ENCODE measurements at places on chromosomes 11 and 22.

DNA sequence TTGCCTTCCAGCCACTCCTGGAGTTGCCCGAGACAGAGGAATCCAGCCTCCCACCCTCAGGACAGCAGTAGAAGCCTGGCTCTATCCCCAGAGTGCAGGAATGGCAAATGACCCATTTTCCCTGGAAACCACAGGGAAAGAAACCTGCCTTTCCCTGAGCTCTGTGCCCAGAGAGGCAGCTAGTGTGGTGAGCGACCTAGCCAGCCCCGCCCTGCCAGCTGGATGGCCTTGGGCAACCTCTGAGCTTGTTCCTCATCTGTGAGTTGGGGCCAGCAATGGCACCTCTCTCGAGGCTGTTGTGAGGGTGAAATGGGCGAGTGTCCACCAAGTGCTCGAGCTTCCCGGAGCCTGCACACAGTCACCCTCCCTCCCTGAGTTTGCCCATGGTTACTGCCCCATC, 3.7 kb downstream of the OMP start:
- DNase-seq: no peak

DNA sequence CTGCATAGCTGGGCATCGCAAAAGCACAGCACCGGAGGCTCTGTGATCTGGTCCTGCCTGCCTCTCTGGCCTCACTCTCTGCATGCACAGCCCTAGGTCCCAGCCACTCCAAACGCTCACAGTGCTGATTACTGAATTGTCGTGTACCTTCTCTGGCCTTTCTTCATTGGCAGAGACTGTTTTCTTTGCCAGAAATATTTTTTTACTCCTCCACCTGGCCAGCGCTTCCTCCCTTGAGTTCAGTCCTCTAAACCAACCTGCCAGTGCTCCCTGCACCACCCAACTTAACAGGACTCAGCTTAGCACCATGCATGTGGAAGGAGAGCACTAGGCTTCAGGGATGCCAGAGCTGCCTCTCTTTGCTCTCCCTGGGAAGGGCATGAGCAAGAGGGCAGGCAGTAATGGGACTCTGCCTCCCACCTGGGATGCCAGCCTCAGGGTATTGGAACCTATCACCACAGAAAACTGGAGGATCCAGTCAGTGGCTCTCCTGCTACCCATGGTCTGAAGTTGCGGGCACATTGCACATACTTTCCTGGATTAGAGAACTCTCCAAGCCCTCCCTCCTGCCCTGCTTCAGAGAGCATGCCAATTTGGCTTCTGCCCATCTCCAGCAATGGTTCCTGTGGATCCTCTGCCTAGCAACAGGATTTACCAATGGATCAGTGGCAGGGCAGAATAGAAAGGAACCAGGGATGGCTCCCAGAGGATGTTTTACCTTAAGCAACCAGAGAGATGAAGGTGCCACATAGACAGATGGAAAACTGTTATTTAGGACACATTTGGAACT, 37.0 kb upstream of the GNAZ start:
- no peak for DNase-seq

DNA sequence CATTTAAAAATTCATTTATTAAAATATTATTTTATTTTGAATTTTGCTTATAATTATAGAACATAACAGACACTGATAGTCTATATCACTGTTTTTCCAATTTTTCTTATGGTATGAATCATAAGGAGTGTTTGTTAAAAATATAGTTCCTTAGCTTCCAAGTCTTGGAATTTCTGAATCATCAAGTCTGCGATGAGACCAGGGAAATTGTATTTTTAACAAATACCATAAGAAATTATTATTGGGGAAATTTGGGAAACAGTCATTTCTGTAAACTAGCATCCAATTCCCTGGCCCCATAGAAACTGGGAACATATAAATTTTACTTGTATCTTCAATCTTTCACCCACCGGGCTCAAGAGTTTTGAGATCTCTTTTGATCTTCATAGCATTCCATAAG, 38.0 kb upstream of the PICALM start:
- peak; percentile 31 for DNase-seq

- no peak for DNase-seq
Measured at GRCh38 chr11:117382746-117383145, 55.1 kb downstream of the CEP164 start.

DNA sequence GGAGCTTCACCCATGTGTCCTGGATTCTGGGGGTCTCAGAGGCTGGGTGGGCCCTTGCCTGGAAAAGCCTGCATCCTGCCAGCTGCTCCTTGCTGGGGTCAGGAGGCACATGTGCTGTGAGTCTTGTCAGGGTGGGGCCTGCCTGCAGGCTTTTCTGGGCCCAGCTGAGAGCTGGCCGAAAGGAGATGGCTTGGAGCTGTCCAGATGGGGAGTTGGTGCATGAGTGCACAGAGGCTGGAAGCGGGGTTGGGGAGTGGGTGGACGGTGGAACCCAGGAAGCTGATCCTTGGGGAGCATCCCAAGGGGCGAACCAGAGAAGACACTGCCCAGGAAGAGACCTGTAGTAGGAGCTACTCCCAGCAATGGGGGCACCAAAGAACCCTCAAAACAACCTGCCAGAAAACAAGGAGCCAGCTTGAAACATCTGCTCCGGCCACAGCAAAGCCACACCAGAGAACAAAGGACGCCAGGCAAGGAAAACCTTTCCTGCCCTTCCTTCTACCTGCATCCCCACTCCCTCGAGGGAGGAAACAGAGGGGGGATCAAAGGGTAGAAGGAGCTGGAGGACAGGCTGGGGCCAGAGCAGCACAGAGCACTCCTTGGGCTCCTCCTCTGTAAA, 8.2 kb upstream of the KCTD17 start:
- DNase-seq: no peak

DNA sequence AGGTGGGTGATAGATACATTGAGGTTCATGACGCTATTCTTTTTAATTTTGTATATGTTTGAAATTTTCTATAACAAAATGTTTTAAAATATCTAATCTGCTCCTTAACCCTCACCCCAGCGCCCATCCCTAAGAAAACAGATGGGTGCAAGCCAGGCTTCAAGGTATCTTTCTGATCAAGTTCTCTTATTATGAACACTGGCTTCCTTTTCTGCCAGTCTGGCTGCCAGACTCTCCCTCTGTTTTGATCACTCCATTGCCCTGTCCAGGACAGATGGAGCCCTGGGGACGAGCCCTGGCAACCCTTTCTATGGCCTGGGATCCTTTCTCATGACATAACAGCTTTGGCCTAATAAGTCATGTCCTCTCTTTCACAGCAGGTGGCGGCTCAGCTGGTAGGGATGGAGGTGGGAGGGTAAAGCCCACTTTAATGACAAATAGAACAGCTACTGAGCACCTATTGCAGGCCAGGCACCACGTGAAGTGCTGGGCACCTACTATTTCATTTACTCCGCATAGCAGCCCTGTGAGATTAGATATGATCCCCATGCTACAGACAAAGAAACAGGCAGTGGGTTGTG, 38.4 kb downstream of the DRD2 start:
- DNase-seq: no peak

GRCh38 chr11:8811571-8811970, 99.4 kb upstream of the AKIP1 start:
- DNase-seq: no peak

GRCh38 chr11:10990160-10990559, 132.3 kb upstream of the ZBED5 start:
- DNase-seq: no peak

DNA sequence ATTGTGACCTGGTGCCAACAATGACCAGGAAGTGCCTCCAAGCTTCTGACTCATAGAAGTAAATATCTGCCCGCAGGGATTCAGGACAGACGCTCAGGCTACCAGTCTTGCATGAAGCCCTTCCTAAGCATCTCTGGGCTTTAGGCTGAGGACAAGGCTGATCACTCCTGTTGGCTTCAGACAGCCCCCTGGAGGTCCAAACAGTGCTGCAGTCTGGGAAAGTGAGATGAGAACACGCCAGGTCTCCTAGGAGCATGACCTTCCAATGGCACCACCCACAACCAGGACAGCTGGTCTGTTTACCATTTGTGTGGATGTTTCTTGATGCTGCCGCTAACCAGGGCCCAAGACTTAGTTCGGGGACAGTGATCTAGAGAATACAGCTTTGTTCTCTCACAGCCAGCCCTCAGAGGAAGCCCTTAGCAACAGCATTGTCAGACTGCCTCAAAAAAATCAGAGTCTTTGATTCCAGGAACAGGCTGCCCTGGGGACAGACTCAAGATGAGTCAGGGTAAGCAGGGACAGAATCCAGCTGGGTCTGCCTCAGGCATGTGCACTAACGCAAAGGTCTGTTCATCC, 111.2 kb downstream of the ZNF280B start:
- peak; percentile 35 for DNase-seq

GRCh38 chr11:20362481-20362880, 1.0 kb upstream of the HTATIP2 start:
- peak; percentile 29 for DNase-seq

Measured in fibroblast of pulmonary artery (primary cell).